ENCODE measurements at places on chromosomes 12 and 14.
A peak's percentile ranks its signal among the peaks of the same experiment; 100 is the strongest.

DNA sequence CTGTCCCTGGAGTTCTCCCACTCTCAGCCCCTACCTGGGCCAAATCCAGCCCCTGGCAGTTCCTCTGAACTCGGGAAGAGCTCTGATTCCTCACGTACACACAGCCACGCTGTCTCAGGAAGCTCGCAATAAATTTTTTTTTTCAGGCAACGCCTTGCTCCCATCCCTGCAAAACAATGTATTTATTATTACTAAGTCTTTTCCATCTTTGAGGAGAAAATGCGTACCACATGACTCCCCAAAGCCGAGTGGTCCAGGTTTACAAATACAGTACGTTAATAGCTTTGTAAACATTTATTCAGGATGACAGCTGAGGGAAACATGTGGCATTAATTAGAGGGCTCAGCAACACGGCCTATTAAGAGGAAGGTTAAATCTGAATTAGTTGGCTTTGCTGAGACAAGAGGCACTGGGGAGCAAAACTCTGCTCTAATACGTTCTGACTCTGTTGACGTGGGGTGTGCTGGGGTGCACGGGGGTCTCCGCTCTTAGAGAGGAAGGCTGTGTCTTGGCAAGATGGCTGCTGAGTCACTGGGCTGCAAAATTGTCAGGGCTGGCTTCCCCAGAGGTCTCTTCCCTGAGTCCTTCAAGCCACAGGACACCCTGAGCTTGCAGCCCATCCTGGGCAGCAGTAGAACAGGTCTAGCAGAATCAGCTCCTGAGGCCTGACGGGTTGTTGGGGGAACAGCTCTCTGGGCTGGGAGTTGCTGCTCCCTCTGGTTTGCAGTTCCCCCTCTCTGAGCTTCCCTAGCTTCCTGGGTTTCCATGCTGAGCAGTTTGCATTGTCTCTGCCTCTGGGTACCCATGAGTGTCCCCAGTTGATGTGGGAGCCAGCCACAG lies 185.2 kb upstream of the TBX3 start:
- no peak for DNase-seq

DNA sequence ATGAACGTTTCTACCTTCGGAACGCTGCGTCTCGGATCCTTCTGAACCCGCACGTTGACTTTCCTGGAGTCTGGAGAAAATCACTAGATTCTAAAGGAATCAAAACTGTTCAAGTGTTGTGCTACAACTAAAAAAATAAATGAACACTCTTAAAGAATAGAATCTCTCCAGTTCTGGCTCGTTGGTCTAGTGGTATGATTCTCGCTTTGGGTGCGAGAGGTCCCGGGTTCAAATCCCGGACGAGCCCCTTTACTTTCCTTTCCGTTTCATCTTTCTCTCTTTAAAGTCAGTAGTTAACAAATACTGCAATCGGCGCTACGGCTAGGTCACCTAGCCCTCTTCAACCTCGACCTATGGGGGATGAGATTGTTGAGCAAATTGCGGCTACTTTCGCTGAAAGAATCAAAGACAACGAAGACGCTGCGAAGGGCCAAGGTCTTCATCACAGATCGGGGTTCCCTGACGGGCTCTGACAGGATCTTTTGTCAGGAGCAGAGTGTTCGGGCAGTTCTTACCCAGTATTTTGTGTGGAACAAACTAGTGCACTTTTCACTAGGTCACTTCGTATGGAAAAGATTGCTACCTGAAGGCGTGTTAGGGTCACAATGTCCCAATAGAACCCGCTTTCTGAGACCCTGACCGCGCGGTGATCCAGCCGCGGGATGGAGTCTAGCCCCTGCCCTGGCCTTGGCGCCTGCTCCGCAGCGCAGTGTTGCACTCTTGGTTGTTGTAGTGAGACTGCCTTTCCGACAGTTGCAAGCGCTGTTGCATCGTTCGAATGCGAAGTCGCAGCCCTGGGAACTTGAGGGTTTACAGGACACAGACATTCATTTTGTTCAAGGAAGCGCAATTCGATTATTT lies 8.4 kb downstream of the OR6S1 start:
- peak; percentile 68 for DNase-seq

- DNase-seq, result no peak
Observed at GRCh38 chr12:65536876-65537681, 258.6 kb downstream of the MSRB3 start.

DNA sequence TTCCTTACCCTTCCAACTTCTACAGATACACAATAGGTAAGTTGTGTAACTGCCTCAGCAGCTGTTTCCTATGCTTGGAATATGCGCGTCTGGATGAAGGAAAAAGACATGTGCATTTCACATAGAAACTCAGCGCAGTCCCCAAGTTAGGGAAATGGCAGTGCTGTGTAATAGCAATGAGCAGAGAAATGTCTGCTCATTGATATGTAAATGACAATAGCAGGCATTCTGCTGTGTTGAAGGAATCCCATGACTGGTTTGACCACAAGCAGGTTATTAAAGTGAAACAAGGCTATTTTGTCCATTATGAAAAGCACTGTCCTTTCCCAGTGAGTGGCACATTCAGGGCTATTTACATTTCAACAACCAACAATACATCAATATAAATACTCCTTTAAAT lies 106.6 kb downstream of the BTG1 start:
- no peak for DNase-seq

- no peak for DNase-seq
Observed at GRCh38 chr12:111261911-111262676, 106.8 kb downstream of the PHETA1 start.

DNA sequence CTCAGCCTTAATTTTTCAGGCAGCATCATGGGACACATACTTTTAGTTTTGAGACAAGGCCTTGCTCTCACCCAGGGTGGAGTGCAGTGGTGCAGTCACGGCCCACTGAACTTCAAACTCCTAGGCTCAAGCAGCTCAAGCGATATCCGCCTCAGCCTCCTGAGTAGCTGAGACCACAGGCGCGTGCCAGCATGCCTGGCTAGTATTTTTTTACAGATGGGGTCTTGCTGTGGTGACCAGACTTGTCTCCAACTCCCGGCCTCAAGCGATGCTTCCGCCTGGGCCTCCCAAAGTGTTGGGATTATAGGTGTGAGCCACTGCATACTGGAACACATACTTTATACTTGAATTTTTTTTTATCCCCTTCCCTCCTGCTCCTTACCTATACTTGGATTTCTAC lies 2.8 kb downstream of the RDH5 start:
- no peak for DNase-seq

- DNase-seq, result peak; percentile 58
Observed at GRCh38 chr12:31772685-31773222, 43.9 kb upstream of the AMN1 start.
